Bronchial epithelial cell (primary cell): ENCODE measurements at places on chromosomes 3 and 15.

DNA sequence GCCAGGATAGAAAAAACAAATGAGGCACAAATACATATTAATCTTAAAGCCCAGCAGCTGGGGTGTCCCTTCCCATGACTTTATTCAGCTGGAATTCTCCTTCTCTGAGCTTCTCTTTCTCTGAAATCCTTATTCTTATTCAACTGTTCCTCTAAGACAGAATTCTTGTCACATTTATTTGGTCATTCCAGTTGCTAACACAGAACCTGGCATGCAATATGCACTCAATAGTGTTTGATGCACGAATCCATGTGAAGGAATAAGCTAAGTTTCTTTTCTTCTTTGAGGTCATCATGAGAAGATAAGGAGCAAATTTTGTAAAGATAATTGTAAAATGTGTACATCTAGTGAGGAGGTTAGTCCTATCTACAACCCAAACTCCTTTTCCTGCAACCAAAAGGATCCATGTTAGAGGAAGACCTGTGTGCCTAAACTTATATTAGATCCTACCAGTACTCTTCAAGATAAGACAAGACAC, 154.2 kb upstream of the KCNMB2 start:
- no peak for DNase-seq

GRCh38 chr3:138038725-138039462, 28.9 kb downstream of the CLDN18 start:
- no peak for DNase-seq

- DNase-seq: no peak
Measured at GRCh38 chr3:140758791-140759444, 81.1 kb downstream of the TRIM42 start.

- DNase-seq: no peak
Measured at GRCh38 chr3:159144472-159144871, 342.6 kb downstream of the MFSD1 start.

GRCh38 chr15:94476686-94477085, 245.3 kb downstream of the MCTP2 start:
- DNase-seq: no peak
